ENCODE measurements at places on chromosomes 7 and 10.

- DNase-seq = no peak
These were observed 33.9 kb downstream of the CACUL1 start for GRCh38 chr10:118720685-118721538.

- no peak for DNase-seq
These were observed 1024.9 kb downstream of the REEP3 start for GRCh38 chr10:64546073-64546472.

DNA sequence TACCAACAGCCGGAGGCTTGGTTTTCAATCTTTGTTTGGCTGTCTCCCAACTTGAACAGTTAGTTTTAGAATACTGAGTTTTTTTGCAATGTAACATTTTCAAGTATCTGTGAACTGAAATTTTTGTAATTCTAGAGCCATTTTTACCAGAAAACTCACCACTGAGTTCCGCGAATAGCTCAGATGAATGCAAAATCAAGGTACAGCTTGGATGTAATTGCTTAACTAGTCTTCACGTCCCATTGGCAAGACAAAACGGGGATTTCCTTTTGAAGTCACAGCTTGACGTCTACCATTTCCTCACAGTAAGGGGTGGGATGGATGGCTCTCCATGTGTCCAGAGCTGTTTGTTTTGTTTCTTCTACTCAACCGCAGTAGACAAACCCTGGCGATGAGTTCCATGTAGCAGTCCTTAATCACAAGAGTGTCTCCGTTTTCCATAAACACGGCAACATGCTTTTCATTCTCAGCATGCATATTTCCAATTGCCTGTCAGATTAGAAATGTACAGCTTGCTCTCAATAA, 55.8 kb upstream of the FGFR2 start:
- no peak for DNase-seq

DNA sequence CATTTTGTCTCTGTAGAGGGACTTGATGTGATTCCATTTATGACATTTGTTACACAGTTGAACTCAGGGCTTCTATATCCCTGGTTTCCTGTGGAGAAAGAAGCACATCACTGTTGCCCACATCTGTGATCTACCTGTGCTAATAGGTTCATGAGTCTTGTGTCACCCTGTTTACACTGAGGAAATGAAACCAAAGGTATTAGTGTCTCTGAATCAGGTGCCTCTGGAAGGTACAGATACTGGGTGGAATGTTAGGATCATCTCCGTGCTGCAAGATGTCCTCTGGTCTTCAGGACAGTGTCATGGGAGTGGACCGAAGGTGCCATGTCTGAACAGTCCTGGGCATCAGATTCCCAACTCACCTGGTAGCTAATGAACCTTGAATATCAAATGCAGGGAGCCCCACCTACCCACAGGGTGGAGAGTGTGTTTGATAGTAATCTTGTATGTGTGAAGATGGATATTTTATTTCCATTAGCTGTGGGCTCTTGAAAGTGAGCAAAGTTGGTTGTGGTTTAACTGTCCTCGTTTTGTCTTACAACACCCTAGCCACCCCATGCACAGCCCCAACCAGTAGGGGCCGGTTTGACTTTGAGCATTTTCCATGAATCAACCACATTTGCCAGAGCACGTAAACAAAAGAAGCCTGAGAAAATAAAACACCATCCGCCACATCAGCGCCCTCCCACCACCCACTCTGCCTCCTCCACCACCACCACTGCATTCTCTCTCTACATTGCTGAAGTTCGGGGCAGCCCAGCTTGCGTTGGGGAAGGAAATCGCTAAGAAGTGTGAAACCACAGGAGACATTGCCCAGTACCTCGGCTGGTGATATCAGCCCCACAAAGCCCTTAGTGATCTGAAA, 40.7 kb downstream of the TARP start:
- DNase-seq = peak; percentile 56

GRCh38 chr7:101108330-101108857, 18.5 kb upstream of the SERPINE1 start:
- no peak for DNase-seq

DNA sequence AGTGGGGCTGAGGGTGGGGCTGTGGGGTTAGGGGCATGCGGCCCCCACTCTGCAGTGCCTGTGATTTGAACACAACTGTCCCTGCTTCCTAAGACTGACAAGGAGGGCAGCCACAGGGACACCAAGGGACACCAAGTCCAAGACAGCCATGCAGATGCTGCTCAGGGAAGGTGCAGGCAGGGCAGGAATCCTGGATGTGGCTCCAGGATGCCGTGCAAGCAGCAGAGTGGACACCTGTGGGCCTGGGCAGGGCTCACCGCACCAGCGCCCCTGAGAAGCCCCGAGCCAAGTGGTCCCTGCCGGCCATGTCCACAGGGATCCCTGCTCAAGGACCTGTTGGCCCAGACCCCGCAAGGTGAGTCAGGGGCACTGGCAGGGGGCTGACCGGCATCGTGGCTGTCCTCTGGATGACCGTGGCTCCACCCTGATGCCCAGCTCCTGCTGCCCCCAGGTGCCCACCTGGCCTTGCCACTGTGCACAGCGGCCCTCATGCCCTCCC, 58.5 kb downstream of the STK32C start:
- no peak for DNase-seq

DNA sequence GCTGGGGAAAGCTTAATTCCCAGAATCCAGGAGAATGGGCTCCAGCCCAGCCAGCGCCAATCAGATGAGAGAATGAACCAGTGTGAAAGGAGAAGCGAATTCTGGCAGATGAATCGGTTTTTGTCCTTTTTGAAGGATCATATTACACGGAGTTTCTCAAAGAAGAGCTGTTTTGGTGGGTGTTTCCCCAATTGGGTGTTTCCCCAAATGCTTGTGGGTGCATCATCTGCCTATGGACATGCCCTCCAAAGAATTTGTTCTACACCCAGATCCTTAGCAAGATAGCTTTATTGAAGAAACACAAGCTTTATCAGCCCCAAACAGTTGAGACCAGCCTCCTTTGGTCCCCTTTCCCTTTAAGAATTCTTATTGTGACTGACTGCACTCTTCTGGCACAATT, 186.5 kb upstream of the GPR26 start:
- no peak for DNase-seq

DNA sequence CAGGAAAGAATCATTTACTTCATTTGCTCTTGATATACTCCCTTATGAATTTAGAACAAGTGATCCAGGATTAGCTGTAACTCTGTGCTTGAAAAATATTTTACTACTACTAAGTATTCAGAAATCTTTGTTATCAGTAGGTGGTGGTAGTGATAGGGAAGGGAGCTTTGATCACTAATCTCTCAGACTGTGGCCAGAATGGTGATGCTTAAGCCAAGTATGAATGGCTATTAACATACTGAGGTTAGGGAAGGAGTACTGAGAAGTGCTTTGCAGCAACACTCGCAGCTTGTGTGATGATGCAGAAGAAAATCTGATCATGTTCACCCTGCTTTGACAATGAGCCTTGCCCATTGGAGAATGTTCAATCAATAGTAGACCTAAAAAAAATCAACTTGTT, 29.3 kb downstream of the AP3M1 start:
- DNase-seq = no peak

DNA sequence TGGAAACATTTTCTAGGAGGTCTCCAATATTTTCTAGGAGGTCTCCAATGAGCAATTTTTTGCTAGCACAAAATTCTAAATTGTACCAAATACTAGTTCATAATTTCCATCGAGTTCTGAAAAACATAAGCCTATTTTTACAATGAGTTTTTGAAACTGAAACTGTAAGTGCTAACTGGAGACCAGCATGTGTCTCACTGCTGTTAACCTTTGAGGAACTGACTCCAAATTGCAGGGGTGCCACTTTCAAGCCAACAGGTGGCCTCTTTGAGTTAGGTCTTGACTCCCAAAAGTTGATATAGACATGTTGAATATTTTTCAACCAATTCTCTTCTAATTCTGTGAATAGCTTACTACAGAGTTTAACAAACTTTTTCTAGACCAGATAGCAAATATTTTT, 58.8 kb downstream of the CAV1 start:
- DNase-seq = no peak

DNA sequence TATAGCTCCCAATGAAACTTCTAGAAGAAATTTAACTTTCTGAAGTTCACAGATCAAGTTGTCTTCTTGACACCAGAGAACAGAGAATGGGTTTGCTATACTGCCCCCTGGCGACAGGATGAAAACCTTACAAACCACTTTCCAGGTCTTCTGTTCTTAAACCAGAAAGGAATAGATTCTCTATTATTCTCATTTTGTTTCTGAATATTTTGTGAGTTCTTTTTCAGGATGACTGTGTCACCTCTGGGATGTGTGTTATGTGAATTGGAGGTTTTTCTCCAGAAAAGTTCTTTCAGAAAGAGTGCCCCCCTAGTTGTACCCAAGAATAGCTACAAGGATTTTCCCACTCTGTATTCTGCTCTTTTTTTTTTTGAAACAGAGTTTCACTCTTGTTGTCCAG, 6.3 kb downstream of the IFT22 start:
- peak; percentile 47 for DNase-seq

- no peak for DNase-seq
These were observed 89.4 kb upstream of the SEMA3E start for GRCh38 chr7:83738291-83738835.

DNA sequence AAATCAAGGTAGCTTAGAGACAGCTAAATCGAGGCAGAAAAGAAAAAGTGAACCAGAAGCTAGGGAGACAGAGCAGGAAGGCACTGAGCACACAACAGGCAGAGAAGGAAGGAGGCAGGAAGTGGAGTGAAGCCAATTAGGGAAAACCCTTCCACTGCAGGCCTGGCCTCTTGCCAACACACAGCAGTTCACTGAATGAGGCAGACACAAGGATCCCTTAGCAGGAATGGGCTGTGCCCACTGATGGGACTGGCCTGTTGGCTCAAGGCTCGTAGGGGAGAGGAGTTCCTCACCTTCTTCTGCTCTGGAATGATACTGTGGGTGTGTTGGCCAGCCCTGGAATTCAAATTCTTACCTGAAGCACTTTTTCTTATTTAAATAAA, 220.3 kb upstream of the STK17A start:
- no peak for DNase-seq

- no peak for DNase-seq
These were observed 341.2 kb downstream of the PTPRN2 start for GRCh38 chr7:158246272-158246959.

DNA sequence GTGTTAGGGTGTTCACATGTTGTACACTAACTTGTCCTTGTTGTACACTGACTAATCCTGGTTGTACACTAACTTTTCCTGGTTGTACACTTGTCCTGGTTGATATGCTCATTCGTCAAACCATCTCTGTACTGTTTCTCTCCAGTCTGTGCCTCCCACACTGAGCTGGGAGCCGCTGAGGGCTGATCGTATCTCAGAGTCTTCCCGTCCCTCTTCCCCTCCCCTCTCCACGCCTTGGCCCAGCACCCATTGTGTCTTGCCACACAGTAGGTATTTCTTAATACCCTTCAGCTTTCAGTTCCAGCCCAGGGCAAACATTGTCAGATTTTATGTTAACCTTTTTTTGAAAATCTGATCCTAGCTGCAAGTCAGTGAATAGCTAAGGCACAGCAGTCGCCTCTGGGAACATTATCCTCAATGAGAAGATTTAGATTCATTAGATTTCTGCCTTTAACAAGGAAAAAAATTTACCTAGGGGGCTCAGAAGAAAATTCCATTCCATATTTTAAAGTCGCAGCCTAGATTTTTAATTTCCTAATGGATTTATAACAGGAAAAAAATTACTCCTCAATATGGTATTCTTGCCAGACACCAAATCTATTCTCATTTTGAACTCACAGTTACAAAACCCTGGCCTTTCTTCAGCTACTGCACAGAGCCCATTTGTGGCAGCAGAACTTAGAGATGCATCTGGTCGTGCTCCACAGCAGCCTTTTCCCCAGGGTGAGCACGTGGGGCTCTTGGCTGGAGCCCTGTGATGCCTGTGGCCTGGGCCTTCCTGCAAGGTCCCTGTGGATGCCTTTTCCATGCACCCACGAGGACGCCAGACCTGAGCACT, 33.0 kb upstream of the CHST15 start:
- DNase-seq = no peak

GRCh38 chr7:33841705-33842129, 63.6 kb upstream of the BMPER start:
- no peak for DNase-seq

GRCh38 chr7:158185653-158186052, 402.0 kb downstream of the PTPRN2 start:
- DNase-seq = no peak

- DNase-seq = no peak
These were observed 80.9 kb upstream of the APBB1IP start for GRCh38 chr10:26357203-26357602.

- peak; percentile 20 for DNase-seq
These were observed 105.8 kb downstream of the USP6NL start for GRCh38 chr10:11505639-11506038.

DNA sequence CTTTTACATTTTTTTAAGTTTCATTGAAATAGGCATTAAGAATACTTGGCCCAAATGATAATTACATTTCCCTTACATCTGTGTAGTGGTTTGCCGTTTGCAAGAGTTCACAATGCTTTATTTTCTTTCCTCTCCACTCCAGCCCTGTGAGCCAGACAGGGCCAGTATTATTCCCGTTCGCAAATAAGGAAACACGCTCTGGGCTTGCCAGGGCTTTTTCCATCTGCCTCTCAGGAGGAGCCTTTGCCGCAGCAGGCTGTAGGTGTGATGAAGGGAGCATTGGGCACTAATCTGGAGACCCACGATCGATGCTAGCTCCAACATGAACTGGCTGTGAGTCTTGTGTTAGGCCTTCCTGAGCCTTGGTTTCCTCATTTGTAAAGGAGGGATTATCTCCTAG, 154.4 kb downstream of the GALNT17 start:
- no peak for DNase-seq

DNA sequence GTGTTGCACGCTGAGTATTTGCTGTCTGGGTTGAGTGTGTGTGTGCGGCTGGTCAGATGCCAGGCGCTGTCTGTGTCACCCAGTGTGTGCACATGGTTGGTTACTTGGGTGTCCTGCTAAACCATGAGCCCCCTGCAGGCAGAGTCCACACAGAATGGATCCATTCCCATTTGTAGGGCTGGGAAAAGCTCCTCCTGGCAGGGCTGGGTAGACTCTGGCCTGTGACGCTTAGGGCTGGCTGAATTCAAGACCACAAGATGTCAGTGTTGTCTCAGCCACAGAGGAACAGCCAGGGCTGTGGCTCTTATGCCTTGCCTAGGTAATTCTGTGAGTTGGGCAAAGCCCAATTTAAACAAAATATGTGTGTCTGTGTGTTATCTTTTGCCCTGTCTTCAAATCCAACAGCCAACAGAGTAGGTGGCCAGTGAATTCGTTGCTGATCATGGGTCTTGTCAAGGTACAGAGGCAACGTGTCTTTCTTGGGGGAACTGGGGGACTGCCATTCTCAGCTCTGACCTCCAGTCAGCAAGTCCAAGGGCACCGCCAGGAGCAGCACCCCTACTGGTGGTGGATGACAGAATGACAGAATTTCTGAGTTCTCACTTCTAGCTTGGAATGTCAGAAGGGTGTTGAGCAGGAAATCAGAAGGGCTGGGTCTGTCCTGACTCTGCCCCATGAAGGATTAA, 285.1 kb downstream of the CCSER2 start:
- DNase-seq = no peak

GRCh38 chr7:127367679-127368078, 24.8 kb downstream of the ZNF800 start:
- no peak for DNase-seq

GRCh38 chr10:132981173-132981555, 38.8 kb upstream of the CFAP46 start:
- no peak for DNase-seq

- DNase-seq = no peak
These were observed 411.3 kb downstream of the KIF20B start for GRCh38 chr10:90112681-90113080.

- no peak for DNase-seq
These were observed 46.7 kb downstream of the ZFAND4 start for GRCh38 chr10:45625879-45626278.

- DNase-seq = no peak
These were observed 54.2 kb downstream of the PTPRE start for GRCh38 chr10:127961071-127961470.

- no peak for DNase-seq
These were observed 243.8 kb downstream of the MTERF1 start for GRCh38 chr7:91636728-91637127.

All from stimulated activated CD4-positive, alpha-beta T cell treated with anti-CD3 and anti-CD28 coated beads, Interleukin-15, amount 100 ng/mL, for 48 hours (primary cell).